ENCODE measurements at places on chromosomes 13 and 19.

- DNase-seq: no peak
These were observed 225.8 kb upstream of the IRS2 start for GRCh38 chr13:110012102-110012739.

- DNase-seq: no peak
These were observed 9.0 kb downstream of the SH3GL1 start for GRCh38 chr19:4391306-4391693.

DNA sequence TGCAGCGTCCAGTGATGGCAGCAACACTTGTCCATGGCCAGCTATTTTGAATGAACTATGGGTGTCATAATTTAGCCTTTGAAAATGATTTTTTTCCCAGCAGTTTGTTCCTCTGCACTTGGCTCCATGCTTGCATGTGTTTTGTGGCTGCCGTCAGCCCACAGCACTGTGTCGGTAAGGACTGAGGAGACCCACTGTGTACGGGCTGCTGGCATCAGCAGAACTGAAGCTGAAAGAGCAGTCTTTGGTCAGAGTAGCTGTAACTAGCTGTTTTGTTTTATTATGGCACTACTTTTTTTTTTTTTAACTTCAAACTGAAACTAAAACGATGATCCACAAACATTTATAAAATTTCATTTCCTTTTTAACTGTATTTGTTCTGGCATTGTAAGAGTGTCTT is 50.3 kb upstream of the TEX29 start:
- no peak for DNase-seq

DNA sequence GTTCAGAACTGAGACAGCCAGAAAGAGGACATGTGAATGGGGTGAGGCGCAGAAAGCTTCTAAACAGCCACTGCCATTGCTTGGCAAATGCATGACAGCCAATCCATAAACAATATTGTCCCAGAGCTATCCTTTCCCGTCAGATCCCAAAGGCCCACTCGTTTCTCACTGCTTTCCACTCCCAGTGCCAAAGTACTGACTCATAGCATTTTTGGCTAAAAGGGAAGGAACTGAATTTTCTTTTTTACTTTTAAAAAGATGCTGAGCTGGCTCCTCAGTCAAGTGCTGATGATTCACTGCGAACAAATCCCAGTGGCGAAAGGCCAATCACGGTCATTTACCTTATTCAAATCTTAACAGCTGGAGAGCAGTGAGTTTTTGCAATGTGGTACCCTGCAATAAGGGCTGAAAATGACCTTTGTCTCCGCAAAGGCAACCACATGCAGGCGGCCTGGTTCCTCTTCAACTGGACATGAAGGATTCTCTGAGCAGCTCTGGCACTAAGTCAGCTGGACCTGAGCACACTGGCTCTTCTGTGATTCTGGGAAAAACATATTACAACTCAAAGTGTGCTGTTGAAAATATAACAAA is 151.7 kb downstream of the DCLK1 start:
- peak; percentile 64 for DNase-seq

- no peak for DNase-seq
These were observed 44.9 kb downstream of the LATS2 start for GRCh38 chr13:21016487-21016886.

- no peak for DNase-seq
These were observed 136.9 kb upstream of the SPRY2 start for GRCh38 chr13:80477661-80478443.

GRCh38 chr19:49997709-49998108 is 27.5 kb downstream of the VRK3 start:
- no peak for DNase-seq

- no peak for DNase-seq
These were observed 181.9 kb downstream of the PCDH9 start for GRCh38 chr13:67048084-67048820.

All from midbrain (tissue), 1 donor.